ENCODE measurements at places on chromosomes 6 and 20. TPM values are rescaled to one million over a fixed set of nuclear protein-coding genes. Genes with fewer than 3 reads are reported as not detected.
A peak's percentile ranks its signal among the peaks of the same experiment; 100 is the strongest.

DNA sequence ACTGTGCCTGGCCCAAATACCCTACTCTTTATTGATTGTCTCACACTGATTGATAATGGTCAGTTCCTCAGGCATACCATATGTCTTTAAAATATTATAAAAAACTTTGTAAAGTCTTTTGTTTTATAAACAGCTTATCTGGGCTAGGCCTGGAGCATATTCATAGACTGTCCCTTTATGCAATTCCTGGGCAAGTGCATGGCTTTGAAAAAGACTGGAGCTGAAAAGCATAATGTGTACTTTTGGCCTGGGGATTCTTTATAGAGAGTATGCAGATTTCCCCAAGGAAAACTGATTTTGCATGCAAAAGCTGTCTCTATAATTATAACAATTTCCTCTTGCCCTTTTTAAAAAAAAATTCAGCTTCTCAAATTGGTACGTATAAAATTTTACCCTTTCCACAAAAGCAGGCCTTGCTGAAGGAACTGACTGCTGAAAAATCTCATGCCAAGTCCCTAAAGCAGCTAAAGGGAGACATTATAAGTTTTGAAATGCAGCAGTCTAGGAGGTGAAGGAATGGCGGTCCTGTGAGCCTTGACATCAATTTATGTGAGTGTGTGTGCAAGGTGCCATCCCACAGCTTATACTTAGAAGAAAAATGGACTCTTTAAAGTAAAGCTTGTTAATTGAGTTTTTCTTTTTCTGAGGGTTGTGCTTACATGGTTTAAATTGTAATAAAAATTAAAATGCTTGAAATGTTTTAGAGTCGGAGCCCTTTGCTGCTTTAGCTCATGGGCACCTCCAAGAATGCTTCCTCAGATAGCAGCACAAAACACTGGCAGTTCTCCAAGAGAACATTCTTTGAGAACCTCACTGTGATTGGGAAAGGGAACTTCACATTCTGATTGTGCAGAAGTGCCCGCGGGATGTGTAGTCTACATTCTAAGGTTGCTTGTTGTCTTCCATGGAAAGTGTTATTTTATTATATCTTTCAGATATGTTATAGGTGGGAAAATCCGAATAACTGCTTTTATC is 43.9 kb downstream of the PLCB4 start:
- no peaks in the 10 kb centered on the region for H3K27me3 ChIP-seq
- no peak for DNase-seq
- no peak overlapping the region for H3K4me3 ChIP-seq
- no peak overlapping the region for H3K27ac ChIP-seq
- no peaks in the 10 kb centered on the region for H3K36me3 ChIP-seq

GRCh38 chr6:31580438-31580740 is 1.8 kb downstream of the LTB start:
- H3K4me3 ChIP-seq: peak overlapping the region; percentile 91
- peaks cover 78% of the 10 kb centered on the region for H3K36me3 ChIP-seq
- H3K4me1 ChIP-seq: peaks cover 55% of the 10 kb centered on the region

- H3K4me3 ChIP-seq: no peak overlapping the region
- DNase-seq: no peak
- H3K4me1 ChIP-seq: no peaks in the 10 kb centered on the region
- no peaks in the 10 kb centered on the region for H3K27me3 ChIP-seq
These were observed 214.5 kb downstream of the SOX4 start for GRCh38 chr6:21808045-21808470.

DNA sequence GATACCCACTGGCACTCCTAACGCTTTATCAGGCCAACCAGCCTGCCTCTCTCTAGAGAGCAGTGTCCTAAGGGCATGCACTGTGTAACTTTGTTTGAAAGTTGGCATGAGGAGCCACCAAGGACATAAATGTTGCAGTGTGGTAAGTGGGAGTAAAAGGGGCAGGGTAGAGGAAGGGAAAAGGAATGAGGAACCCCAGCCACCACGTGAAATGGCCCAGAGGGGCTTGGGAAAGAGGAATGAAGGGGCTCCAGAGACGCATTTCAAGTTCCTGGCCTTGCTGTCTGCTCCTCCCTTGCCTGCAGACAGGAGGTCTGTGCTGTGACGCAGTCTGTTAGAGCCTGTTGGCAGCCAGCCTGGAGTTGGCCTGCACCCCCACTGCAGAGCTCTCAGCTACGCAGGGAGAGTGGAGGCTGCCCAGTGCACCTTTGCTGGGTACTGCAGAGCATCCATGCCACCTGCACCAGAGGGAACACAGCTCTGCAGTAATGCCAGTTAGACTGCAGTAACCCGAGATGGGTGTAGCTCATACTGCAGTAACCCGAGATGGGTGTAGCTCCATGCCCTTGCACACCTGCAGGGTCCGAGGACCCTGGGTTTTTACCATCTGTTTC is 86.8 kb upstream of the SNAP25 start:
- H3K4me1 ChIP-seq: no peaks in the 10 kb centered on the region
- H3K27ac ChIP-seq: no peak overlapping the region
- H3K4me3 ChIP-seq: no peak overlapping the region

- DNase-seq: no peak
- H3K36me3 ChIP-seq: no peaks in the 10 kb centered on the region
- no peaks in the 10 kb centered on the region for H3K4me1 ChIP-seq
- H3K27ac ChIP-seq: no peak overlapping the region
These were observed 234.1 kb downstream of the CDH26 start for GRCh38 chr20:60192326-60192725.

GRCh38 chr20:55678126-55678525 is 327.2 kb downstream of the CBLN4 start:
- H3K4me3 ChIP-seq: no peak overlapping the region
- no peak for DNase-seq
- no peaks in the 10 kb centered on the region for H3K27me3 ChIP-seq
- no peak overlapping the region for H3K27ac ChIP-seq
- no peaks in the 10 kb centered on the region for H3K4me1 ChIP-seq

DNA sequence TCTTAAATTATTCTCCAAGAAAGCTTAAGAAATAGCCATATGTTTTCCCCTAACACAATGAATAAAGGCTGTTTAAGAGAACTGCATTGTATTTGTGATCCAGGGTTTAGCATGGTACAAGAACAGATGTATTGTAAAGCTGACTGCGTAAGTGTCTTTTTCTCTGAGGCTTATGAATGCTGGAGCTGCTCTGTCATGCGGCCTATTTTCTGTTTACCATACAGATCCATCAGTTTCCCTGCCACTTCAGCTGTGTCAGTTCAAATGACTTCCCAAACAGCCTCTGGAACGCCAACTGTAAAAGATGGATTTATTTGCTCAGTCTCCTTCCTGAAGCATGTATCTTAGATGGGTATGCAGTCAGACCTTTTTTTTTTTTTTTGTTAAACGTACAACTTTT is 419.3 kb upstream of the HS3ST5 start:
- no peak overlapping the region for H3K27ac ChIP-seq
- no peak overlapping the region for H3K4me3 ChIP-seq
- no peak for DNase-seq
- H3K27me3 ChIP-seq: no peaks in the 10 kb centered on the region

DNA sequence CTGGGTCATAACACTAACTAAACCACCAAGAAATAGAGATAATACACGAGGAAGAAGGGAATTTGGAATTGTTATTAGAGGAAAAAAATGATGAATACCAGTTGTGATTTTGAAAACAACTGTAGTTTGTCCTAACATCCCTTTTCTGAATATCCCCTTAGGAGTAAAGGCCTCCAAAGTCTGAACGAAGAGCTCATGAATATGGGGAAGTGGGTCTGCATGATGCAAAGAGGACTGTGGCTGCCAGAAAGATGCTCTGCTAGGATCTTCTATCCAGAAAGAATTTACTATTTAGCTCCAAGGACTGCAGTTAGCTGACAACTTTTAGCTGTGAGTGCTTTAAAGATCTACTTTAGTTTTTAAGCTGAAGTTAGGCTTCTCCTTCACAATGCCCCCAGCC is 308.8 kb upstream of the HS3ST5 start:
- no peaks in the 10 kb centered on the region for H3K4me1 ChIP-seq
- no peaks in the 10 kb centered on the region for H3K27me3 ChIP-seq
- H3K4me3 ChIP-seq: no peak overlapping the region
- H3K36me3 ChIP-seq: no peaks in the 10 kb centered on the region
- DNase-seq: no peak

GRCh38 chr20:8470156-8470555 is 338.1 kb downstream of the PLCB1 start:
- H3K4me3 ChIP-seq: no peak overlapping the region
- H3K27ac ChIP-seq: no peak overlapping the region
- no peaks in the 10 kb centered on the region for H3K36me3 ChIP-seq
- H3K27me3 ChIP-seq: no peaks in the 10 kb centered on the region
- no peaks in the 10 kb centered on the region for H3K4me1 ChIP-seq
- DNase-seq: no peak

Gene HCRTR2
- not detected for total RNA-seq

Gene FIG4
- total RNA-seq: 14.4 TPM

Gene COL10A1
- not detected for total RNA-seq

Gene GABRR2
- 0.70 TPM for total RNA-seq

Gene SLC22A1
- total RNA-seq: 0.81 TPM

Gene LST1
- 69.8 TPM for total RNA-seq

Gene SIRPD
- not detected for total RNA-seq

Gene MEA1
- 56.6 TPM for total RNA-seq

Measured in activated CD4-positive, alpha-beta memory T cell treated with anti-CD3 and anti-CD28 coated beads, Interleukin-2, amount 10 ng/mL, durations not matched to agents 7 days and 5 days (primary cell).